ENCODE measurements at places on chromosomes 6 and 20. TPM values are rescaled to one million over a fixed set of nuclear protein-coding genes. Genes with fewer than 3 reads are reported as not detected.

GRCh38 chr20:14915356-14915755, 577.9 kb upstream of the FLRT3 start:
- no peaks in the 10 kb centered on the region for H3K27me3 ChIP-seq
- no peaks in the 10 kb centered on the region for H3K36me3 ChIP-seq
- no peak overlapping the region for H3K4me3 ChIP-seq
- no peak for DNase-seq
- no peaks in the 10 kb centered on the region for H3K4me1 ChIP-seq

- peaks cover 21% of the 10 kb centered on the region for H3K4me1 ChIP-seq
- DNase-seq: no peak
- no peak overlapping the region for H3K4me3 ChIP-seq
- H3K36me3 ChIP-seq: no peaks in the 10 kb centered on the region
Observed at GRCh38 chr6:18347021-18347577, 40.1 kb upstream of the RNF144B start.

GRCh38 chr6:109660526-109661320, 30.3 kb downstream of the AK9 start:
- peak; percentile 6 for DNase-seq
- H3K4me1 ChIP-seq: peaks cover 12% of the 10 kb centered on the region
- H3K27me3 ChIP-seq: no peaks in the 10 kb centered on the region
- no peaks in the 10 kb centered on the region for H3K36me3 ChIP-seq
- H3K27ac ChIP-seq: no peak overlapping the region

GRCh38 chr6:41730531-41731436, 4.6 kb downstream of the TFEB start:
- H3K4me3 ChIP-seq: no peak overlapping the region
- no peaks in the 10 kb centered on the region for H3K27me3 ChIP-seq
- H3K4me1 ChIP-seq: peaks cover 44% of the 10 kb centered on the region
- H3K27ac ChIP-seq: no peak overlapping the region

DNA sequence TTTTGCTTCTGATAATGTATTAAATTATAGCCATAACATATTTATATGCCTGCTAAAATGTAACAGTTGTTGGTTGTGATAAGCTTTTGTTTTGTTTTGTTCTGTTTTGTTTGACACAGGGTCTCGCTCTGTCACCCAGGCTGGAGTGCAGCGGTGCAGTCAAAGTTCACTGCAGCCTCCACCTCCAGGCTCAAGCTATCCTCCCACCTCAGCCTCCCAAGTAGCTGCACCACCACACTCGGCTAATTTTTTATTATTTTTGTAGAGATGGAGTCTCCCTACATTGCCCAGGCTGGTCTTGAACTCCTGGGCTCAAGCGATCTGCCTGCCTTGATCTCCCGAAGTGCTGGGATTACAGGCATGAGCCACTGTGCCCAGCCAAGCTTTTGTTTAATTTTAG, 157.8 kb downstream of the ARID1B start:
- no peak overlapping the region for H3K4me3 ChIP-seq
- DNase-seq: no peak
- peaks cover 37% of the 10 kb centered on the region for H3K4me1 ChIP-seq
- H3K27me3 ChIP-seq: no peaks in the 10 kb centered on the region
- no peak overlapping the region for H3K27ac ChIP-seq
- H3K36me3 ChIP-seq: no peaks in the 10 kb centered on the region

DNA sequence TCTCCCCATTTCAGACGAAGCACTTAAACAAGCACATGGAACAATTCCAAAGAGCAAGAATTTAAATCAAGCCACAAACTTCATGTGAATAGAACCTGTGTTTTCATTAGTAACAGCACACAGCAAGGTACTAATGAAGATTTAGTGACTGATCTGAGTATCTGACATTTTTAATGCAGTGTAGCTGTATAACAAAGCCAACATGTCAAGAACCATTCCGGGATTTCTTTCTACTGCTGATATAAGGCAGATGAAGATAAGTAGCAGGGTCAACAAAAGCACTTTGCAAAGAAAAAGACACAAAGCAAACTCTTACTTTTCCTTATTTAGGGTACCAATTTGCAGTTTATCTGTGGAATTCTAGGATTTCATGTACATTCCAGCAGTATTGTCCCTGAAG, 11.3 kb downstream of the SLC17A5 start:
- H3K27me3 ChIP-seq: no peaks in the 10 kb centered on the region
- peaks cover 30% of the 10 kb centered on the region for H3K4me1 ChIP-seq
- H3K36me3 ChIP-seq: no peaks in the 10 kb centered on the region
- H3K4me3 ChIP-seq: no peak overlapping the region
- no peak overlapping the region for H3K27ac ChIP-seq

GRCh38 chr6:130969166-130969565, 93.9 kb downstream of the EPB41L2 start:
- no peaks in the 10 kb centered on the region for H3K36me3 ChIP-seq
- DNase-seq: no peak
- peaks cover 8% of the 10 kb centered on the region for H3K4me1 ChIP-seq
- H3K27ac ChIP-seq: no peak overlapping the region
- no peaks in the 10 kb centered on the region for H3K27me3 ChIP-seq
- no peak overlapping the region for H3K4me3 ChIP-seq

Gene TMEM244
- total RNA-seq: not detected

DNA sequence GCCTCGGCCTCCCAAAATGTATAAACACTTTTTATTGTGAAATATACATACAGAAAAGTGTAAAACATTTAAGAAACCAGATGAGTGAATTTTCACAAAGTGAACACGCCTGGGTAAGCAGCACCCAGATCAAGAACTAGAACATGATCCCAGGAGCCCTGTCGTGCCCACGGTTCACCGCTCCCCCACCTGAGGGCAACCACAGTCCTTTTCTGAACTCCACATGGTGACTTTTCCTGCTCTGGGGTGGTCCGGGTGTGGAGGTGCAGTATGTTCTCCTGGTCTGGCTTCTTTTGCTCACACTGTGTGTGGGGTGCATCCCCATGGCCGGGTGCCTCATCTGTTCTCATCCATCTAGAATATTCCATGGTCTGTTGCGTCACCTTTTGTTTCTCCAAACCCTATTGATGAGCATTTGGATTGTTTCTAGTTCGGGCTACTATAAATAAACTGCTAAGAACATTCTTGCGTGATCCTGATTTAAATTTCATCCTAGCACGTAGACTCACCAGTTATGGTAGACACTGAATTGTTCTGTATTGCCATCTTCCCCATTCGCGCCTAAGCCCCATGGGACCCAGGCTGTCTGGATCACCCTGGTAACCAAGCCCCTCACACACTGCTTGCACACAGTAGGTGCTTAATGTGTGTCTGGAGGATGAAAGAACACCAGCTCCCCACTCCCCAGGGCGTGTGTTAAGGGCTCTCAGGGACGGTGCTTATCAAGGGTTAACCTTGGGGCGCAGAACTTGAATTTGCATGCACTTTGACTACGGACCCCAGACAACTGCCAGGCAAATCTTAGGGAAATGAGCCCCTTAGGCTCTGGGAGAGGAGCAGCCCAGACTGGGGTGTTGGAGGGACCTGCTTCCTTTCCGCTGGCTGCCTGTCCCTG, 56.2 kb downstream of the CTCFL start:
- no peak overlapping the region for H3K4me3 ChIP-seq
- H3K27me3 ChIP-seq: no peaks in the 10 kb centered on the region
- no peaks in the 10 kb centered on the region for H3K36me3 ChIP-seq
- DNase-seq: no peak
- no peak overlapping the region for H3K27ac ChIP-seq
- H3K4me1 ChIP-seq: peaks cover 8% of the 10 kb centered on the region

GRCh38 chr6:39540454-39540853, 184.8 kb downstream of the KIF6 start:
- H3K4me1 ChIP-seq: no peaks in the 10 kb centered on the region
- no peak overlapping the region for H3K27ac ChIP-seq
- no peaks in the 10 kb centered on the region for H3K36me3 ChIP-seq
- no peak overlapping the region for H3K4me3 ChIP-seq
- H3K27me3 ChIP-seq: no peaks in the 10 kb centered on the region

Gene GDAP1L1
- total RNA-seq: 1.00 TPM

- no peak overlapping the region for H3K27ac ChIP-seq
- no peaks in the 10 kb centered on the region for H3K36me3 ChIP-seq
- H3K27me3 ChIP-seq: peaks cover 10% of the 10 kb centered on the region
- H3K4me1 ChIP-seq: no peaks in the 10 kb centered on the region
Observed at GRCh38 chr6:165978476-165978875, 189.2 kb downstream of the TBXT start.

Gene CLIC5
- total RNA-seq: 3.3 TPM

Gene ZBTB46
- 2.7 TPM for total RNA-seq

Gene CNR1
- 0.19 TPM for total RNA-seq

GRCh38 chr20:32163951-32164350, 43.6 kb downstream of the PLAGL2 start:
- no peak for DNase-seq
- H3K4me3 ChIP-seq: no peak overlapping the region
- H3K27ac ChIP-seq: no peak overlapping the region
- peaks cover 5% of the 10 kb centered on the region for H3K36me3 ChIP-seq
- H3K27me3 ChIP-seq: no peaks in the 10 kb centered on the region

DNA sequence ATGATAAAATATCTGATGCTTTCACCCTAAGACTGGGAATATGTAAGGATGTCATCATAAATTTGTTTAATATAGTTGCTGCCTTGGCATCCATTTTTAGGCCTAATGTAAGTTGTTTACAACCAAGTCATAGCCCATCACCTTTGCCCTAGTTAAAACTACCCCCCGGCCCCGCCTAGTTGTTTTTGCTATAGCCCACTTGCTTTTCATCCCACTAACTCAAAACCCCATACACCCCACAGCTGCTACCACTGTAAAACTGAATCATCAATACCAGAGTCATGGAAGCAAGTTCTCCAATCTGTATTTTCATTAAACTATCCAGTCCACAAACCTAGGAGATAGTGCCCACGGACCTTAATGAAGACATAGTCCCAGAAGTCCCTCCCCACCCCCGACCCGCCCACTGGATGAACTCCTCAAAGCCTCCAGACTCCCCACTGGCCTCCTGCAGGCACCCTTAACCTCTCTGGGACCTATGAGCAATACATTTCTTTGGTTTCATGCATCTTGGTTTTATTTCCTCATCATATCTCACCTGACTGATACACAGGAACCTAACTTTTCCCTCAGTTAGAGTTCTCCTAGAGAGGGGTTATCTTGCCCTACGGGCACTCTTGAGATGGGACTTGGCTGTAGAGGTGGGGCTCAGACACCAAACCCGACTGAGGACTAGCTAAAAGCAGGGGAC, 12.5 kb upstream of the ZDHHC14 start:
- DNase-seq: no peak
- no peak overlapping the region for H3K27ac ChIP-seq
- no peaks in the 10 kb centered on the region for H3K36me3 ChIP-seq
- no peak overlapping the region for H3K4me3 ChIP-seq
- peaks cover 70% of the 10 kb centered on the region for H3K27me3 ChIP-seq

Gene MCM8
- 53.9 TPM for total RNA-seq

DNA sequence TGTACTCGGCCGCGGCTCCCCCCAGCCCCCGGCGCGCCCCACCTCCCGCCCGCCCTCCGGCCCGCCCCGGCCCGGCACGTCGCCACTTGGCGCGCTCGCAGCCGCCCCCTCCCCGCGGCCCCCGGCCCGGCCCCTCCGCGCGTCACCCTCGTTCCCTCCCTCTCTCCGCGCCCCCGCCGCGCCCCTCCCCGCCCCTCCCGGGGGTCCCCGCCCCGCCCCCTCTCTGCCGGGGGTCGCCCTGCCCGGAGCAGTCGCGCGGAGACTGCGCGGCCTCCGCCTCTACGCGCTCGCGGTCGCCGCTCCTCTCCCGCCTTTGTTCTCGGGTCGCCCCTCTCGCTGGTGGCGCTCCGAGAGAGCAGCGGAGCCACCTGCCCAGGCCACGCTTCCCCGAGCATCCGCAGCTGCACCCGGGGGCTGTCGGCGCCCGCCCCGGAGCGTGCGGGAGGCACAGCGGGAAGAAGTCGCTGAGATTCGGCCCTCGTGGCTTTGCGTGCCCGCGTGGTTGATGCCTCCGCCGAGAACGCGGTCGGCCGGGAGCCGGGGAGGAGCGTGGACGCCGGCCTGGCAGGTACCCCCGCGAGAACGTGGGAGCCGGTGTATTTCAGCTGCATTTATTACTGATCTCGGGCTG, at the start of gene PHF10:
PHF10 (minus strand) TSS at position 7 of the 631 bp plus-strand sequence. CDS start 569 bp downstream, outside the sequence.
- H3K4me1 ChIP-seq: peaks cover 40% of the 10 kb centered on the region
- H3K4me3 ChIP-seq: peak within 1 kb of the TSS; percentile 90
- no peaks in the 10 kb centered on the region for H3K27me3 ChIP-seq
- H3K36me3 ChIP-seq: peaks cover 3% of the 10 kb centered on the region

DNA sequence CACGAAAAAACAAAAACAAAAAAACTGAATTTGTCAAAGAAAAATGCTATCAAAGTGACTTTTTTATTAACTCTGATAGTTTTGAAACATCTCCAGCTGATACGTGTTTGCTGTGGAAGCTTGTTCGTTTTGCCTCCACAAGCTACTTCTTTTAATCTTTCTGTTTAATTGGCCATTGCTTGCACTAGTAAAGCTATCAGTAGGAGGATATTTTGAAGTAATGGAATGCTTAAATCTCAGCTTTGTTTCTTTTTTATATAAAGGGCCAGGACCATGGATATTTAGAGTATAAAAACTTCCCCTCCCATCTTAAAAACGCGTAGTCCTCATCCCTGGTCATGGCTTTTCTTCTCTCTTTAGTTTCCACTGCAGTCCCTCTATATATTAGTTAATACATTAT, 344.0 kb downstream of the NKAIN2 start:
- H3K27me3 ChIP-seq: no peaks in the 10 kb centered on the region
- DNase-seq: no peak

- no peak within 1 kb of the TSS for H3K4me3 ChIP-seq
- H3K36me3 ChIP-seq: peaks cover 7% of the 10 kb centered on the region
- H3K27me3 ChIP-seq: no peaks in the 10 kb centered on the region
- H3K4me1 ChIP-seq: peaks cover 27% of the 10 kb centered on the region
- H3K27ac ChIP-seq: peak within 1 kb of the TSS; percentile 39
- no peak for DNase-seq
Observed at GRCh38 chr6:167122827-167123657, at the start of gene CCR6. Gene CCR6 (plus strand): TSS chr6:167123096. CDS start chr6:167136135, 13,039 bp downstream.

Gene BANF2
- total RNA-seq: not detected

GRCh38 chr6:70375882-70376281, 37.4 kb upstream of the FAM135A start:
- H3K27ac ChIP-seq: no peak overlapping the region
- DNase-seq: no peak
- H3K4me1 ChIP-seq: no peaks in the 10 kb centered on the region

GRCh38 chr6:92847988-92848387, 571.4 kb downstream of the EPHA7 start:
- no peaks in the 10 kb centered on the region for H3K36me3 ChIP-seq
- DNase-seq: no peak
- no peak overlapping the region for H3K27ac ChIP-seq
- H3K4me3 ChIP-seq: no peak overlapping the region

- peaks cover 6% of the 10 kb centered on the region for H3K36me3 ChIP-seq
- H3K27me3 ChIP-seq: no peaks in the 10 kb centered on the region
- DNase-seq: no peak
- H3K27ac ChIP-seq: peak overlapping the region; percentile 94
- H3K4me1 ChIP-seq: peaks cover 64% of the 10 kb centered on the region
Observed at GRCh38 chr6:137903274-137903932, 36.3 kb downstream of the TNFAIP3 start.

- no peak overlapping the region for H3K4me3 ChIP-seq
- H3K27ac ChIP-seq: no peak overlapping the region
- peaks cover 6% of the 10 kb centered on the region for H3K27me3 ChIP-seq
- H3K4me1 ChIP-seq: no peaks in the 10 kb centered on the region
- DNase-seq: no peak
- no peaks in the 10 kb centered on the region for H3K36me3 ChIP-seq
Observed at GRCh38 chr20:59628171-59628570, 23.8 kb downstream of the PHACTR3 start.

All from activated T-cell treated with anti-CD3 and anti-CD28 coated beads, Interleukin-2, amount 50 U/mL, for 72 hours (primary cell).